Natural killer cell (primary cell): ENCODE measurements at places on chromosomes 2 and 18. TPM values are rescaled to one million over a fixed set of nuclear protein-coding genes. Genes with fewer than 3 reads are reported as not detected.
A peak's percentile ranks its signal among the peaks of the same experiment; 100 is the strongest.

The ERMN gene
- total RNA-seq: 14.4 TPM

The GALR1 gene
- total RNA-seq: not detected

The SERPINB2 gene
- total RNA-seq: 9.0 TPM

The POTEI gene
- not detected for total RNA-seq

The MROH2A gene
- total RNA-seq: not detected

The RND3 gene
- total RNA-seq: not detected

GRCh38 chr2:42770288-42771131 lies 6.6 kb upstream of the OXER1 start:
- no peaks in the 10 kb centered on the region for H3K27me3 ChIP-seq
- H3K27ac ChIP-seq: no peak overlapping the region
- DNase-seq: peak; percentile 21
- H3K4me1 ChIP-seq: no peaks in the 10 kb centered on the region
- H3K4me3 ChIP-seq: no peak overlapping the region

DNA sequence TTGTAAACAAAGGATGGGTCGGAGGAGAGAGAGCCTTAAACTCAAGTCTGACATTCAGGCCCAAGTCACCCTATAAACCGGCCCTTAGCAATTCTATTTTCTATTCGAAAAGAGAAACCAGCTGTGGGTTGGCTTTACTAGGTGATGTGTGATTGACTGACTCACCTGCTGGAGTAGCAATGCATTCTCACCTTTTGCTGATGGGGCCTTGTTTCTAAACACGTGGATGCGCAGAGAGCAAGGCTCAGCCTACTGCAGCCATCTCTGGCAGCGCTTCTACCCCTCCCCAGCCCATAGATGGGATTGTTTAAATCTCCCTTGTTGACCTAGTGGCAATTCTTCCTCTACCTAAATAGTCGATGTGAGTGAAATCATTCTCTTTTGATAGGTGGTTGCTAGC lies 138.5 kb downstream of the MEIS1 start:
- no peak for DNase-seq
- no peaks in the 10 kb centered on the region for H3K36me3 ChIP-seq
- H3K4me1 ChIP-seq: peaks cover 26% of the 10 kb centered on the region

- H3K4me3 ChIP-seq: no peak overlapping the region
- no peak for DNase-seq
- no peaks in the 10 kb centered on the region for H3K27me3 ChIP-seq
- no peak overlapping the region for H3K27ac ChIP-seq
Measured at GRCh38 chr2:60281730-60282129, 271.7 kb downstream of the BCL11A start.

DNA sequence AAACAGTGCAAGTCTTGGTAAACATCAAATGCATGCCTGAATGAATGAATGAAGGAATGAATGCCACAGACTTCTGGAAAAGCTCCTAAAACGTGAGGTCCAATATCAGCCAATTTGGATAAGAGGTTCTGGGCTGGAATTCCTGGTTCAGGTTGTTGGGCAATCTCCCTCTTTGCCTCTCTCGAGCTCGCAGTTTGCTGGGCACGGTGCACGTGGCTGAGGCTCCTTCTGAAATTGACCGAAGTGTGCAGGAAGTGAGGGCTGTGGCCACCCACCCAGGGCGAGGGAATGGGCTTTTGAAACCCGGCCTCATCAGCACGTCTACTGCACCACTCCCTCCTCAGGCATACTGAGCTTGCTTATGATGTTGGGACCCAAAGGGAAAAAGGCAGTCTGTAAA lies 288.8 kb upstream of the HS6ST1 start:
- H3K4me1 ChIP-seq: no peaks in the 10 kb centered on the region
- no peak overlapping the region for H3K4me3 ChIP-seq
- H3K27me3 ChIP-seq: no peaks in the 10 kb centered on the region
- DNase-seq: no peak
- H3K27ac ChIP-seq: no peak overlapping the region

- no peak overlapping the region for H3K27ac ChIP-seq
- DNase-seq: no peak
- H3K36me3 ChIP-seq: no peaks in the 10 kb centered on the region
- H3K4me3 ChIP-seq: no peak overlapping the region
- H3K27me3 ChIP-seq: no peaks in the 10 kb centered on the region
Measured at GRCh38 chr2:70385966-70386595, 84.2 kb upstream of the FAM136A start.

DNA sequence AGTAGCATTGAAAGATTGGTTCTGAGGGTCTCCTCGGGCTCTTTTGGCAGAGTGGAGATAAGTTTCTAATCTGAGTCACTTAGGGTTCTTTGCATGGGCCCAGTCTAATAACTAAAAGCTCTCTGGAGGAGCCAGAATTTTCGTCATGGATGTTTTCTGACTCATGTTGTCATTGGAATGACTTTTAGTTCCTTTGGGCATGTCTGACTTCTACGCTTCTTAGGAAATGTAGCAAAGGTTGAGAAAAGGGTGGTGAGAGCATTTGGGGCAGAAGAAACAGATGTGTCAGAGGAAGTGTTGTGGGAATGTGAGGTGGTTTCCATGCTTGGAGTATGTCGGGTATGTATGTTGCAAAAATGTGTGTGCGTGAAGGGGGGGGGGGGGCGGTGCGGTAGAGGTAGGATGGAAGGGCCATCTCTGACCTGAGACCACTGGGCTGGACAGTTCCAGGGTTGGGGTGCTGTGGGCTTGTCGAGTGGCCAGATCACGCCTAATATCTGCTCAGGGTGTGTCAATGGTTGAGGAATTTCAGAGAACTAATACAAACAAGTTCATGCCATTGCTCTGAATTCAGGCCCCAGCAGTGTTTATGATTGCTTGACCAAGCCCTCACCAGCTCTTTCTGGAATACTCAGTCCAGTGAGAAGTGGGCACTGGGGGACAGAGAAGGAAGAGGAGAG lies 26.9 kb downstream of the KLHL29 start:
- H3K36me3 ChIP-seq: no peaks in the 10 kb centered on the region
- H3K4me3 ChIP-seq: no peak overlapping the region
- no peak for DNase-seq
- no peaks in the 10 kb centered on the region for H3K27me3 ChIP-seq

- DNase-seq: no peak
- no peaks in the 10 kb centered on the region for H3K27me3 ChIP-seq
- H3K36me3 ChIP-seq: no peaks in the 10 kb centered on the region
- H3K4me1 ChIP-seq: no peaks in the 10 kb centered on the region
- H3K4me3 ChIP-seq: no peak overlapping the region
Measured at GRCh38 chr2:22882011-22882410, 503.0 kb upstream of the KLHL29 start.

DNA sequence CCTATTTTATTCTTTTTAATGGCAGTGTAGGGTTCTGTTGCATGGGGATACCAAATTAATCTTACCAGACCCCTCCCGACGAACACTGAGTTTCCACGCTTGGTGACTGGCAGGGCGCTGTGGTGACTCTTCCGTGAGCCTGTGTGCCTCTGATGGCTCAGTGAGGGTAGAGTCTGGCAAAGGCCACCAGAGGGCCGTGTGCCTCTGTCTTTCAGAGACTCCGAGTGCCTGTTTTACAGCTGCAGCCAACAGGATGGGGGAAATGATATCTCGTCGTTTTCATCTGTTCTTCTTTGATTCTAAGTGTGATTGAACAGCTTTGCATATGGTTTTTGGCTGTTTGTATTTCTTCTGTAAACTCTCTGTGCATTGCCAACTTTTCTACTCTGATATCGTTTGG lies 99.8 kb downstream of the ZNF236 start:
- H3K36me3 ChIP-seq: peaks cover 68% of the 10 kb centered on the region
- H3K27ac ChIP-seq: no peak overlapping the region
- DNase-seq: peak; percentile 76
- no peak overlapping the region for H3K4me3 ChIP-seq
- H3K4me1 ChIP-seq: no peaks in the 10 kb centered on the region

GRCh38 chr18:43805646-43806194 lies 528.4 kb upstream of the SYT4 start:
- no peaks in the 10 kb centered on the region for H3K4me1 ChIP-seq
- H3K4me3 ChIP-seq: no peak overlapping the region
- DNase-seq: no peak
- no peaks in the 10 kb centered on the region for H3K36me3 ChIP-seq

DNA sequence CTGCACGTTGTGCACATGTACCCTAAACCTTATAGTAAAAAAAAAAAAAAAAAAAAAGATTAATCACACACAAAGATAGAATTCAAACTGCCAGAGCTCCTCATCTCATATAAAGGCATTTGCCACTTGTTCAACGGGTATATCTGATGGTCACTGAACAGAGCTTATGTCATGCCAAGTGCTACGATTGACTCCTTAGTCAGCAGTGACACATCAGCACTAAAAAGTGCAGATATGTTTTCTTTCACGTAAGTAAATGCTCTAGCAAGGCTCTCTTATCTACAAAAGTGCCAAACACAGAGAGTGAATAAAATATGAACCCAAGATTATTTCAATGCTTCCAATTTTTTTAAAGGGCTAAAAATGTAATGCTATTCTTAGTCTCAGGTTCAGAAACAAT lies 1.1 kb downstream of the LMAN1 start:
- no peak for DNase-seq
- peaks cover 18% of the 10 kb centered on the region for H3K36me3 ChIP-seq
- peak overlapping the region; percentile 82 for H3K4me3 ChIP-seq
- H3K27me3 ChIP-seq: peaks cover 7% of the 10 kb centered on the region
- H3K4me1 ChIP-seq: peaks cover 11% of the 10 kb centered on the region

GRCh38 chr2:239034561-239035341 lies 186.9 kb downstream of the TWIST2 start:
- H3K27ac ChIP-seq: no peak overlapping the region
- DNase-seq: no peak
- peaks cover 2% of the 10 kb centered on the region for H3K27me3 ChIP-seq
- H3K36me3 ChIP-seq: no peaks in the 10 kb centered on the region
- H3K4me3 ChIP-seq: no peak overlapping the region
- peaks cover 3% of the 10 kb centered on the region for H3K4me1 ChIP-seq

DNA sequence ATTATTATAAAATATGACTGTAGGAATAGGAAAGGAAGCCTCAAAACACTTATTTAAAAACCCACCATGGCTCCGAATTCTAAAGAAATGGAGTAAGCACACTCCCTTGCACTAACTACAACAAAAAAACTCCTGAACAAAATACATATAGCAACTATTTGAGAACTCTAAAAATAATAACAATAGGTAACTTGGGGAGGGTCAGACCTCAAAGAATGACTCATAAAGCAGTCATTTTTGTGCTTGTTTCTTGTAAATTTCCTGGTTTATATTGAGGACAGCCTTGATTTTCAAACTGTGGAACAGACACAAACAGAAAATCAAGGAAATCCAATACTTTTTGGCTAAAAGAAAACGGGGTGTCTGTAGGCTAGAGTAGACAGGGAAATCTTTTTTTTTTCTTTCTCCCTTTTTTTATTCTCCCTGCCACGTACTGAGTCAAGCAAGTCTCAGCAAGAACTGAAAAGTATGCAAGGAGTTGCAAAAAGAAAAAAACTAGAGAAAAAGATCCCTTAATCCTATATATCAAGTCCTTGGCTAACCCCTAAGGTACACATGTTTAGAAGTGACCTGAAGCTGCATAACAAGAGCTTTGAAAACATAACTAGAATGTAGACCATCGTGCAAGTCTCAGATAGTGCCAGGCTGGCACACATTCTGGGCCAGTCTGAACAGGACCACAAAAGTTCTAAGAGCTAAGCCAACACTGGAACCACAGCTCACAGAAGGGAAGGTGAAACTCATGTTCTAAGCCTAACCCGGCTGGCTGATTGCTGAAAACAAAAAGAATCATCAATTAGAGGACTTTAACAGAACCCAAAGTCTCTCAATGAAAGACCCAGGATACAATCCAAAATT lies 403.1 kb upstream of the LYPD1 start:
- H3K27ac ChIP-seq: no peak overlapping the region
- no peaks in the 10 kb centered on the region for H3K4me1 ChIP-seq

GRCh38 chr18:28947900-28948299 lies 771.0 kb upstream of the CDH2 start:
- no peaks in the 10 kb centered on the region for H3K36me3 ChIP-seq
- H3K27ac ChIP-seq: no peak overlapping the region
- no peak for DNase-seq

GRCh38 chr2:88950010-88950409 lies 258.5 kb downstream of the RPIA start:
- H3K4me3 ChIP-seq: no peak overlapping the region
- no peak for DNase-seq
- H3K27ac ChIP-seq: no peak overlapping the region
- H3K27me3 ChIP-seq: no peaks in the 10 kb centered on the region

DNA sequence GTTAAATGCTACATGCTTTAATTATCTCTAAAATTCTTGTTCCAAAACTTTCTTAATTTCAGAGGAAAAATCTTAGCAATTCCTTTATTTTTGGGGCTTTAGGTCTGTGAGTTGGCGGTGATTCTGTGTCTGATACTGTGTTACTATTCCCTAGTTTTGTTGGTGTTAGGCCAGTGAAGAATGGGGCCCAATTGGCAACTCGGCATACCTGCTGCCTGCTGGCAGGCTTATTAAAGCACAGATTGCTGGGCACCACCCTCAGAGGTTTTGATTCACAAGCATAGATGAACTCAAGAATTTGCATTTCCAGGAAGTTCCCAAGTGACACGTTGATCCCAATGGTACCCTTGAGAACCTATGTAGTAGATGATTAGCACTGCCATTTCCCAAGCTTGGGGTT lies 101.6 kb downstream of the OSBPL6 start:
- no peak for DNase-seq
- H3K27ac ChIP-seq: no peak overlapping the region
- no peak overlapping the region for H3K4me3 ChIP-seq
- no peaks in the 10 kb centered on the region for H3K4me1 ChIP-seq
- no peaks in the 10 kb centered on the region for H3K36me3 ChIP-seq

DNA sequence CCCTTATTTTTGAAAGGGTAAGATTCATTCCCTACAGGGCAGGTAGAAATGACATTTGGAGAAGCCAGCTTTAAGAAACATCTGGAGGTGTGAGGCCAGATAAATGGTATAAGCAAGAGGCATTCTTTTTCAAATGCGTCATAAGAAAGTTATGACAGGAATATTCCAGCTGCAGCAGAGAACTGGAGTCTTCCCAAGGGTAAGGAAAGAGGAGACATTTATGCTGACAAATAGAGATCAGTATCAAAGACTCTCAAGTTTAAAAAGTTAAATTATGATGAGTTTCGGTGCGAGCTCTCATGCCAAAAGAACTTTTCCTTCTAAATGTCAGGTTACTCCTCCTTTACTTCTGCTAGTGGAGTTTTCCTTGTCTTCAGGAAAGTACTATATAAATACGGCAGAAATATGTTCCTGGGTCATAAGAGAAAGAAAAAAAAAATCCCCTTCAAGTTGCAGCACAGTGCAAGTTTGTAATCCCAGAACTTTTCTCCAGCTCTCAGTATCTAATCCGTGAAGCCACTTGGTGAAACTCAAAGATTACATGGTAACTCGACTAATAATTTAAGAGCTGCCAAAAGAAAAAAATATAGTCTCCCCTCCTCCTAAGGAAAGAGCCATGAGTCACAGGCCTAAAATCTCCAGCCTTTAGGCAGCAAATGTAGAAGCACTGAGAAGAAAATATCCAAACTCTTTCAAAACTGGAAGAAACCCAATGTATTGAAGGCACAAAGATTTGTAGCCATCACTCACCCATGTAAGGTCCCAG lies 428.1 kb downstream of the MEIS1 start:
- no peaks in the 10 kb centered on the region for H3K36me3 ChIP-seq
- H3K4me3 ChIP-seq: no peak overlapping the region
- H3K27me3 ChIP-seq: no peaks in the 10 kb centered on the region
- H3K27ac ChIP-seq: no peak overlapping the region
- no peak for DNase-seq
- no peaks in the 10 kb centered on the region for H3K4me1 ChIP-seq
